ENCODE measurements at places on chromosomes 1 and 21. TPM values are rescaled to one million over a fixed set of nuclear protein-coding genes. Genes with fewer than 3 reads are reported as not detected.

Gene CELA2A
- total RNA-seq = not detected

Gene SLC22A15
- total RNA-seq = 32.8 TPM

Gene OR6K3
- not detected for total RNA-seq

Gene CYP4Z1
- total RNA-seq = 1.4 TPM

Gene CLCNKA
- total RNA-seq = not detected

Gene GJA5
- 2.1 TPM for total RNA-seq
